ENCODE measurements at places on chromosomes 5 and 9. TPM values are rescaled to one million over a fixed set of nuclear protein-coding genes. Genes with fewer than 3 reads are reported as not detected.

The KIAA1191 gene
- total RNA-seq, result 74.9 TPM

The KIF20A gene
- 0.49 TPM for total RNA-seq

The FYB1 gene
- total RNA-seq, result 2.6 TPM

The ANKDD1B gene
- total RNA-seq, result not detected

The SPATA31C1 gene
- not detected for total RNA-seq

The EHMT1 gene
- 36.2 TPM for total RNA-seq

The PAEP gene
- not detected for total RNA-seq

The CTSV gene
- not detected for total RNA-seq

The TAS2R1 gene
- total RNA-seq, result not detected

The SPATA31A3 gene
- total RNA-seq, result not detected

The BOD1 gene
- total RNA-seq, result 39.6 TPM

The TAF11L10 gene
- not detected for total RNA-seq

- no peak for DNase-seq
Measured at GRCh38 chr5:160227012-160227411, 2.3 kb upstream of the FABP6 start.

DNA sequence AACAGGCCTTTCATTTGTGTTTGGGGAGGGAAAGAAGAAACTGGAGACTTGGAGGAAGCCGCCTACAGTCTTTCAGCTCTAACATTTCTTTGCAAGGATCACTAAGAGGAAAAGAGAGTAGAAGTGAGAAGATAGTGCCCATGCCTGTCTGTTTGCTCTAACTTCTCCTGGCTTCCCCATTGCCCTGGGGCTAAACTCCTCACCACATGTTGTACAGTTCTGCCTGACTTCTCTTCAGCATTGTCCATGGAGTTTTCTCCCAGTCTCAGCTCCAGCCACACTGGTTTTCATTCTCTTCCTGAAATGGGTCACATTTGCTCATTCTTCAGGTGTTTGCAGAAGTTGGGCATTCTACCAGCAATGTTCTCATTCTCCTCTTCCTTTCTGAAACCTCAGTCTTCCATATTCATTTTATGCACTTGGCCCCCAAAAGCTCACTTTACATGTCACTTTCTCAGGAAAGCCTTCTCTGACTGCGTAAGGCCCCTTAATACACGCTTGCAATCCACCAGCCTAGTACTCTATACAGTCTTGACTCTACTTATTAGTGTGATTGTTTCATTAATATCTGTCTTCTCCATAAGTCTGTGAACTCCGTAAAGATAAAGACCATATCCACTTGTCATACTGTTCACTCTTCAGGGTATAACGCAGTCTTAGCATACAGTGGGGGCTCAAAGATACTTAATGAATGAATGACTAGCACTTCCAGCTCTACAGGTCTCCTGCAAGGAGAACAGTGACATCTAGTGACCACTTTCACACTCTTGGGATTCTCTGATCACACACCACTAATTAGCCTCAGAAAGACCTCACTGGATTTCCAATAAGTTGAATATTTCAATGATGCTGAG, 40.2 kb upstream of the TRIM32 start:
- DNase-seq, result no peak

DNA sequence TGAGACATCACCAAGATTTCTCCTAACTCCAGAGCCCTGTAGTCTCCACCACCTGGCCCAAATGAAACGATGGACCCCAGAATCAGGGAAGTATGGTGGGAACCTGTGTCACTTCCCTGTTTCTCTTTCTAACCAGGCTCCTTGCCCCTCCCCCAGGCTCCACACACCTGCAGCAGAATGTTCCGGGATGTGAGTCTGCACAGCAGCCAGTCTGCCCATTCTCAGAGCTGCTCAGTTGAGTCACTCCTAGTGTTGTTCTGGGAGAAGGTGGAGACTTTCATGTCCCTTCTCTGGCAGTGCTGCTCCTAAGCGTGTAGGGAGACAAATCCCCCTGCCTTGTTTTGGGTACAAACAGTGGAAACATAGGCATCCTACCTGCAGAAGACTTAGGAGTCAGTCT, 76.0 kb upstream of the XPA start:
- DNase-seq, result no peak

DNA sequence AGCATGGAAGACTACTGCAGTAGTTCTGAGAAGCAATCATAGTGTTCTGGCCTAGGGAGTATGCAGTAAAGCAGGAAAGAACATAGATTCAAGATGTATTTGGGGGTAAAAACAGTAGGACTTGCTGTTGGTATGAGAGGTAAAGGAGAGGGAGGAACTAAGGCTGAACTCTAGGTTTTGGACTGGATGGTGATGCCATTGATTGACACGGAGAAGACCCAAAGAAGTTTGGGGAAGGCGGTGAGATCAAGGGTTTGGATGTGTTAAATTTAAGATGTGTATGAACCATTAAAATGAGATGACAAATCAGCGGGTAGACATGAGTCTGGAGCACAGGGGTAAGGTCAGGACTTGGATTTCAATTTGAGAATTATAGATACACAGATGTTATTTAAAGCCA, 2.0 kb upstream of the CDC37L1 start:
- no peak for DNase-seq

- no peak for DNase-seq
Measured at GRCh38 chr5:142117579-142118151, 9.1 kb downstream of the NDFIP1 start.

GRCh38 chr9:86795823-86796553, 151.3 kb downstream of the GAS1 start:
- DNase-seq, result peak; percentile 28

GRCh38 chr5:154714266-154714986, 40.8 kb upstream of the LARP1 start:
- DNase-seq, result no peak

GRCh38 chr5:82591021-82591515, 312.9 kb upstream of the RPS23 start:
- no peak for DNase-seq

DNA sequence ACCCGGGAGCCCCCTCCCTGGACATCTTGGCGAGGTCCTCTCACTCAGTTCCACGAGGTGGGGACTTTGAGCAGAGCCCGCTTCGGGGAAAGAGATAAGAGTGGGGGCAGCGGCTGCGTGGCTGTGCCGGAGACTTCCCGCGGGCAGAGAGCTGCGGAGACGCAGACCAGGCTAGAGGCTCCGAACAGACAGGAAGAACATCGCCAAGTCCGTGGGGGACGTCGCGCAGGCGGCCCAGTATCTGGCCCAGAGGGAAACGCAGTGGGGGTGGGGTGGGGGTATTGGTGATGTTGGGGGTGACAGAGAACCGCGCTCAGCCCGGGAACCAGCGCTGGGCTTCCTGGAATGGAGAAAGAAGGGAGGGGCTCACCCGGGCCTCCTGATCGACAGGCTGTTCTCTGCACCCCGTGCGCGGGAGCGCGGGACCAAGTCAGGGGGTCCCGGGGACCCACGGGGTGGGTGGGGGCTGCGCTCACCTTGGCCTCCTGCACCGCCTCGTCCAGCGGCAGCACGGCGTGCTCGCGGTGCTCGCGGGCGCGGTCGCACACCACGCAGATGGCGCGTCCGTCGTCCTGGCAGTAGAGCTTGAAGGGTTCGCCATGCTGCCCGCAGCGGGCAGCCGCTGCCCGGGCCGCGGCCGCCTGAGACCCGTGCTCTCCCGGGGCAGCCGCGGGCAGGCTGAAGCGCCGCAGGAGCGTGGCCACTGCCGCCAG, 727 bp downstream of the TRIM7 start:
- no peak for DNase-seq

DNA sequence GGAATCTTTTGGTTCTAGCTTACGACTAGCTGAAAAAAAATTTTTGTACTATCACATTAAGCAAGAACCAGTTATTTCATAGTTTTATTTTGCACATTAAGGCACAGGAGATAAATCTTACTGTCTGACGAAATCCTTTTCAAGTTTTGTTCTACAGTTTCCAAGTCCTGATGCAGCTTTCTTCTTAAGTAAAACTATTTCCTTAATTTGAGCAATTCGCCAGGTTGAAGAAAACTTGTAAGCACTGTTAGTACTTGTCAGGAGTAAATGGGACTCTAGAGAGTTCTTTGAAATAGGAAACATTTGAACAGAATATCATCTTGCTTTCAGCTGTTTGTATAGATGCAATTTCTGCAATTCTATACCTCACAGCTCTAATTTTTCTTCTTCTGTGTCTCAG, 318.8 kb upstream of the ELAVL2 start:
- no peak for DNase-seq

DNA sequence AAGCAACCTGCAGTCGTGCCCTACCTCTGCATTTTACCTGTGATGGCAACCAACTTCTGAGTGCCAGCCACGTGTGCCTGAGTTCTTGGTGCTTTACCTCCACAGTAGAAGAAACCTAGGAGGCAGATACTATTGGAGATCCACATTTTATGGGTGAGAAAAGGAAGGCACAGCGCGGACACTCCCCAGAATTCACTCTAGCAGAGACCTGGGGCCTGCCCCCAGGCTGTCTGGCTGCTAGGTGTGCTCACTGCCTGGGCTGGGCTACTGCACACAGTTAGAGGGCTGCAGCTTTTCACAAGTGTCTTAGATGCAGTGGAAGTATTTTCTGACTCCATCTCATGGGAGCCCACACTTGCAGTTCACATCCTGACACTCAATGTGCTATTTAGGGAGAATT, 598.8 kb upstream of the ADAMTS16 start:
- DNase-seq, result no peak

DNA sequence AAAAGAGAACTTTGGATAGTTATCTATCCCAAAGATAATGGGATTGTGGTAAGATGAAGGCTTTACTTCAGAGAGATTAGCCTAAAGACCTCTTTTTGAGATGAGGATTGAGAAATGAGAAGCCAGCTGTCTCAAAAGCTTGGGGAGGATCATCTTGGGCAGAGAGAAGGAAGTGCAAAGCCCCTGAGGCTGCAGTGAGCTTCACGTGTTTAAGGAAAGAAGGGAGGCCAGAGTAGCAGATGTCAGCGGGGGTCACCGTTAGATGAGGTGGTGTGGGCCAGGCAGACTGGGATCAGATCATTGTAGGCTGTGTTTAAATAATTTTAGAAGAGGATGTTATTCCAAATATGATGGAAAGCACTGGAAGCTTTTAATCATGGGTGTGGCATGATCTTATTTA, 270.1 kb downstream of the ARHGEF28 start:
- no peak for DNase-seq

DNA sequence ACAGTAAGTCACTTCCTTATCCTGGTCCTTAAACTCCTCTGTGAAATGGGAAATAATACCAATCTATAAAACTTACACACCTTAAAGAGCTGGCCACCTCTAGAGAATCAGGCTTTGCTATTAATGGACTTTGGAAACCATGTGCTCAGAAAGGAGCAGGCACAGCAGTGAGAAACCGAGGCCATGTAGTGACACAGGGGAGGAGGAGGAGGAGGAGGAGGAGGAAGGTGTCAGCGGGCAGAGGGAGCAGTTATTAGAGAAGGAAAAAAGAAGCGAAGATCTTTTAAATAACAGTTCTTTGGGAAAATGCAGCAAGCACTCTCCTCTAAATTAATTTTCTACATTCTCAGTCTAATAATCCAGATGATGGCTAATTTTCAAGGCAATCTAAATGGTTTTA, 38.0 kb downstream of the SUSD1 start:
- DNase-seq, result no peak

GRCh38 chr5:177265395-177265794, 38.1 kb downstream of the RAB24 start:
- DNase-seq, result no peak

DNA sequence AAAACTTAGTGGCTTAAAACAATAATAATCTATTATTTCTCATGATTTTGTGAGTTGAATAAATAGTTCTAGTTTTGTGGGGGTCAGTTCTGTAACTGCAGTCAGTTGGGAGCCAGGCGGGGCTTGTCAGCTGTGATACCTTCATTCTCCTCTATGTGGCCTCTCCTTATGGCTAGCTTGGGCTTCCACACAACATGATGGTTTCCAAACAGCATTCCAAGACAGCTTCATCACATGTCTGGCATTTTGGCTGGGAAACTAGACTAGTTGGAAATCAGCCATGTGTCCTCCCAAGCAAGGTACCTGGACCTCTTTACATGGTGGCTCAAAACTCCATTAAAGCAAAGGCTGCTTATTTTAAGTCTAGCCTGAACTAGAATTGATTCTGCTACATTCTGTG, 61.4 kb upstream of the RANBP3L start:
- no peak for DNase-seq

GRCh38 chr5:14465116-14465515, 116.5 kb upstream of the OTULINL start:
- DNase-seq, result no peak

- no peak for DNase-seq
Measured at GRCh38 chr5:39505791-39506190, 81.0 kb upstream of the DAB2 start.

- no peak for DNase-seq
Measured at GRCh38 chr5:15995341-15996052, 184.1 kb downstream of the MARCHF11 start.

DNA sequence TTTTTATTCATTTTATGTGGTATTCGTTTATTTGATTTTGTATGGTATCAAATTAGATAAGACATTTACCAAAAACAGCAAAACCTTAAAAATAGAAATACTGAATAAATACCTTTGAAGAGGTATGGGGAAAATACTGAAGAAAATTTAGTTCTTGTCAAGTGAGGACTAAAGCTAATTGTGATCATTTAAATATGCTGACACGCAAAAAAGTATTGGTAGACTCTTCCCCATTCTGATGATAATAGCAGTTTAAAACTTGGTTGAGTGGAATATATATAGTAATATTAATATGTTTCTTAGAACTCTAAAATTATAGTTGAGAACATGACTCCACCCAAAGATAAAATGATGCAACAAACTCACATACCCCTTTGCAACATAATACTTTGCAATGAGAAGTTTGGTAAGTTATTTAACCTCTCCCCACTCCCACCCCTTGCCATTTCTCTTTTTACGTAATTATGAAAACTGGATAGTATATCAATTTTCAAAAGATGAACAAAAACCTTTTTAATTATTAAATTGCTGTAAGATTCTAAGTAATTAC, 30.1 kb upstream of the SNX24 start:
- no peak for DNase-seq

DNA sequence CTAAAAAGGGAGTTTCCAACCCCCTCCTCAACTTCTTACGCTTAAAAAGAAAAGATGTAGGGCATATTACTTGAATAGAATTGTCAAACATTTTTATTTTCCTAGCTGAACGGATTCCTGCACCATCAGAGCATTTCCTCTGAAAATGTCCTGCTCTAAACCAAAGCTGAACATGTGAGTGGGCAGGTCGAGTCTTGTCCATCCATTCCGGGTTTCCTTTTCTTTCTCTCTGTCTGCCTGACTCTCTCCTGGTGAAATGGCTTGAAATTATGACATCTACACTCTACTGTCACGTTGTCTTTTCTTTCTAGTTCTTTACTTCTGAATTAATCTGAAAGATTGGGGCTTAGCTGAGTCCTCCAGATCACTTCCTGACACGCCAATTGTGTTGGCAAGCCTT, 39.2 kb upstream of the PTPN3 start:
- DNase-seq, result no peak

DNA sequence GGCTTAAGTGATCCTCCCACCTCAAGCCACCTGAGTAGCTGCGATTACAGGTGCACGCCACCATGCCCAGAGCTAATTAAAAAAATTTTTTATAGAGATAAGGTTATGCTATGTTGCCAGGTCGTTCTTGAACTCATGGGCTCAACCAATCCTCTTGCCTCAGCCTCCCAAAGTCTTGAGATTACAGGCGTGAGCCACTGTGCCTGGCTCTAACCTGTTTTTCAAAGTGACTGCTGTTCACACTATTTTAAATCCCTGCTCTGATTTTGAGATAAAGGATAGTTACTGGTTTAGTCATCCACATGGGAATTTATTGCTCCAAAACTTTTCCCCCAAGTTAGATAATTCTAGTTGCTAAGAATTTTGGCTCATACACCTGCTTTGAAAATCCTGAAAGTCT, 48.2 kb upstream of the MTMR12 start:
- no peak for DNase-seq

GRCh38 chr5:79663212-79663611, 26.4 kb upstream of the CMYA5 start:
- no peak for DNase-seq

GRCh38 chr5:55636177-55636576, 75.9 kb downstream of the SLC38A9 start:
- no peak for DNase-seq

All from heart right ventricle (tissue), 16 donors.